Activated CD8-positive, alpha-beta T cell treated with anti-CD3 and anti-CD28 coated beads, Interleukin-2, amount 10 ng/mL, durations not matched to agents 7 days and 5 days (primary cell): ENCODE measurements at places on chromosomes 12 and 14.

DNA sequence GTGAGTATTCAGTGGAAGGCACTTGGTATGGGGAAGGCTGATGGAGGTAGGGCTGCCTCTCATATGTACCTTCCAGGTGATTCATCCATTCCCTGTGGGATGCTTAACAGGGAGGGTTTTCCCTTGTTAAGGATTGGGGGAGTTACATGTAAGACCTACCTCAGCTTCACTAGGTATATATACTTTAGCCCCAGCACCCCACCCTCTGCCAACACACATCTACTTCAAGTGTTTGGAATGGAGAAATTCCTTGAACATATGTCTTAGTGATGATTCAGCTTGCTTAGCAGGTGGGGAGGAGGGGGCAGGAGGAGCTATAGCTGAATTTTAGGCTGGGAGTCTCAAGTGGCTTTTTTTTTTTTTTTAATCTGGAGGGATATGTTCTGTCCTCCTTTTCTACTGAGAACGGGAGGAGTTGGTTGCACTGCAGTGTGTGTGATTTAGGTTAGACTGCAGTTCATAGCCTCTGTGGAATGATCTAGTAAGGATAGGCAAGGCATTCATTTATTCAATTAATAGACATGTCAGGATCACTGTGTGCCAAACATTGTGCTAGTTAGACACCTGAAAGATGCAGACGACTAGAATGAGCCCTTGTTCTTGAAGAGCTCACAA is 1.7 kb downstream of the PIP4K2C start:
- H3K27ac ChIP-seq: no peak overlapping the region
- no peak for DNase-seq
- H3K4me3 ChIP-seq: peak overlapping the region; percentile 85
- H3K27me3 ChIP-seq: no peaks in the 10 kb centered on the region
- H3K36me3 ChIP-seq: peaks cover 26% of the 10 kb centered on the region

- no peak for DNase-seq
- peak overlapping the region; percentile 3 for H3K27ac ChIP-seq
- H3K4me3 ChIP-seq: no peak overlapping the region
- no peaks in the 10 kb centered on the region for H3K27me3 ChIP-seq
- peaks cover 66% of the 10 kb centered on the region for H3K36me3 ChIP-seq
- H3K4me1 ChIP-seq: peaks cover 9% of the 10 kb centered on the region
Observed at GRCh38 chr12:96285158-96285557, 91.0 kb downstream of the ELK3 start.

GRCh38 chr14:104331871-104332605 is 193.7 kb downstream of the KIF26A start:
- H3K36me3 ChIP-seq: no peaks in the 10 kb centered on the region
- H3K4me1 ChIP-seq: no peaks in the 10 kb centered on the region
- H3K27me3 ChIP-seq: no peaks in the 10 kb centered on the region
- no peak overlapping the region for H3K27ac ChIP-seq
- H3K4me3 ChIP-seq: no peak overlapping the region

- no peak for DNase-seq
- H3K36me3 ChIP-seq: no peaks in the 10 kb centered on the region
- peaks cover 7% of the 10 kb centered on the region for H3K27me3 ChIP-seq
Observed at GRCh38 chr12:66049538-66050282, 80.8 kb downstream of the LLPH start.

DNA sequence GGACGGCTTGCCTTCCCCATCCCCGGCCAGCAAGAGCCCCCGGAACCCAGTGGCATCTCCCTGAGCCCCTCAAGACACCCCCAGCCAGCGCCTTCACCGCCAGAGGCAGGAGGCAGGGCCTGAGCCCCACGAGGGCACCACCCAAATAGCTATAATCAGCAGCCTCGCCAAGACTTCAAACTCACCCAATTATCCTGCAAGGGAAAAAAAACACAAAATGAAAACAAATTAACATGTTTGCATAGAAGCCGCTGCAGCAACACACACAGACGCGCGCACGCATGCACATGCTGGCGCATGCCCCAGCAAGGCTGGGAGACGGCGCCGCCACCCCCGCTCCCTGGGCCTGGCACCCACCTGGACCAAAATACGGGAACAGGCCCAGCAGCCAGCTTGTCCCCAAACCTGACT is 15.8 kb downstream of the FAM222A start:
- H3K36me3 ChIP-seq: no peaks in the 10 kb centered on the region
- no peaks in the 10 kb centered on the region for H3K4me1 ChIP-seq
- peaks cover 2% of the 10 kb centered on the region for H3K27me3 ChIP-seq
- no peak for DNase-seq

GRCh38 chr12:68109001-68109400 is 50.5 kb downstream of the IFNG start:
- no peaks in the 10 kb centered on the region for H3K36me3 ChIP-seq
- no peaks in the 10 kb centered on the region for H3K27me3 ChIP-seq
- DNase-seq: no peak
- H3K4me1 ChIP-seq: peaks cover 11% of the 10 kb centered on the region
